ENCODE measurements at places on chromosomes 3 and 15.

DNA sequence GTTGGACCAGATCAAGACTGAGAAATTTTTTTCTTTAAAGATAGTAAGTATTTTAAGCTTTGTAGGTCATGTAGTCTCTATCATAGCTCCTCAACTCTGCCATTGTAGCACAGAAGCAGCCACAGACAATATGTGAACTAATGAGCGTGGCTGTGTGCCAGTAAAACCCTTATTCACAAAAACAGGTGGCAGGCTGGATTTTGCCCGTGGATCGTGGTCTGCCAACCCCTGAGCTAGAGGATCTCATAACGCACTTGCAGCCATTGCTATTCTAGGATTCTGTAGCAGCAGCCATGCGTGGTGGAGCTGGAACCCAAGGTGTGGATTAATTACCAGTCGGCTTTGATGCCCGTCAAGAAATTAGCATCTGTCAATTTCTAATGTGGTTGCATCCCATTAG is 68.7 kb upstream of the PLXNA1 start:
- DNase-seq: no peak

GRCh38 chr15:66269326-66270090 is 16.0 kb upstream of the MEGF11 start:
- DNase-seq: no peak

GRCh38 chr3:18735005-18735404 is 309.9 kb upstream of the SATB1 start:
- DNase-seq: no peak

GRCh38 chr3:152524198-152525140 is 255.7 kb downstream of the MBNL1 start:
- DNase-seq: no peak

DNA sequence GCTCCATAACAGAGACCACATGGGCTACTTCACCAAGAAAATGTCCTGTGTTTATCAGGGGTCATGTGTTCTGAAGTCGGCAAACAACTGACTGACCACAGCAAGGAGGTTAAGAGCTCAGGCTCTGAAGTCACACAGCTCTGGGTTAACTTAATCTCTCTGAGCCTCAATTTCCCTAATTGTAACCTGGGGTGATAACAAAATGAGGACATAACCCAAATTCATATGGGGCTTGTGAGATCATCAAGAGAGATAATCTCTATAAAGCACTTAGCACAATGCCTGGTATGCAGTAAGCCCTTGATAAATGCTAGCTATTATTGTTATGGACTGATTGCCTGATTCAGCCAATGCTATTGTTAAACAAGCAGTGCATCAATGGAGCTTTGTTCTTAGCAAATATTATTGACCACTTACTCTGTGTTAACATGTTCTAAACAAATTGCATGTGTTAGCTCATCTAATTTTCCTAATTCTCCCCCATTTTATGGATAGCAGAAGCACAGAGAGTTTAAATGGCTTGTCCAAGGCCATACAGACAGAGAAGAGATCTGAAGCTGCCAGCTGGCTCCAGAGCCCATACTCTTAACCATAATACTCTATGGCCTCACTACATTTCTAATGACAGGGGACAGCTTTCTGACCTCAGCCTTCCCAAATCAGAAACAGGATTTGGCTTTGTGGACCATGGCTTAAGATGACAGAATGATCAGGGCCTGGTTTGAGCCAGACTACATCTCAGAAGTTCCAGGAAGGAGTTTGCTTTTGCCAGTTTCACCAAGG is 78.3 kb downstream of the SHQ1 start:
- DNase-seq: no peak
